NCI-H2171 treated with DMSO at 0.1 percent for 48 hours (cell line): ENCODE measurements at places on chromosomes 11 and 22.

GRCh38 chr11:127815331-127815730 lies 772.0 kb downstream of the ETS1 start:
- DNase-seq = no peak

GRCh38 chr22:36399472-36399778 lies 11.7 kb upstream of the MYH9 start:
- no peak for DNase-seq

DNA sequence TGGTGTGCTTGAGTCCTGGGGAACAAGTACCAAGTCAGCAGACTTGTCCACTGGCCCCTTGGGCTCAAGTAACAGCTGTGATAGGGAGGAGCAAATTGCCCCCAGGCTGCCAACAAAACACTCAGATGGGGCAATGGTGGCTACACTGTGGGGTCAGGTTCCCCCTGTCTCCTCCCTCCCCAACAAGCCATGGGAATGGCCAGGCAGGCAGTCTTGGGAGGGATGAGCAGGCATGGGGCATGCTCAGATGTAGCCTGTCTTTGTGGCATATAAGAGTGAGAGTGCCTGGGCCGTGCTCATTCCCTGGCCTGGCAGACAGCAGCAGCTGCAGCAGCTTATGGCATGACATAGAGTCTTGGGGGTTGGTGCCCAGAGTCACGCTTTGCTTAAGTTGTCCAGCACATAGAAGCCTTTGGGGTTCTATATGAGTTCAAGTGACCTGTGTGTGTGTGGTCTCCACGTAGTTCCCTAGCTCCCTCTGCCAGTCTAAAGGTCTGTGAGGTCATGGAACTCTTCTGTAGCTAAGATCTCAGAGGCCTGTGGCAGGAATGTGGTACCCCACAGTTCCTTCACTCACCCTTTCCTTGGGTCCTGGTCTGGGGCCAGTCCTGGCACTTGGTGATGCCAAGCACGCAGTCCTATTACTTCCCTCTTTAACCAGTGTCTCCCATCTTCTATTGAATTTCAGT lies 44.7 kb downstream of the BIRC2 start:
- no peak for DNase-seq

DNA sequence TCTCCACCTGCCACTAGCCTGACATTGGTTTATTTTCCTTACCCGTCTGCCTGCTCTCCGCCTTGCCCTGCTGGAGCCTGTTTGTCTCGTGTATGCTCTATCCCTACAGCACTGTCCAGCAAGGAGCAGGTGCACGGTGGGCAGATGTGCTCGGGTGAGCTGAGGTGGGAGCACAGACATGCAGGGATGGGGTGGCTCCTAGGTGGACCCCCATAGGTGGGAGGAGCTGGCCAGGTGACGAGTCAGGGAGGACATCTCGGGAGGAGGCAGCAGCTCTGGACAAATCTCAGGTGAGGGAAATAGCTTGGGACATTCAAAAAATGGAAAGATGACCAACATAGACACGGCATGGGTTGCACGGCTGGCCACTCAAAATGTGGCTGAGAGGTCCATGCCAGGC lies 89.2 kb upstream of the SHANK2 start:
- DNase-seq = no peak

- no peak for DNase-seq
Observed at GRCh38 chr11:123616505-123617198, 37.8 kb downstream of the SCN3B start.

DNA sequence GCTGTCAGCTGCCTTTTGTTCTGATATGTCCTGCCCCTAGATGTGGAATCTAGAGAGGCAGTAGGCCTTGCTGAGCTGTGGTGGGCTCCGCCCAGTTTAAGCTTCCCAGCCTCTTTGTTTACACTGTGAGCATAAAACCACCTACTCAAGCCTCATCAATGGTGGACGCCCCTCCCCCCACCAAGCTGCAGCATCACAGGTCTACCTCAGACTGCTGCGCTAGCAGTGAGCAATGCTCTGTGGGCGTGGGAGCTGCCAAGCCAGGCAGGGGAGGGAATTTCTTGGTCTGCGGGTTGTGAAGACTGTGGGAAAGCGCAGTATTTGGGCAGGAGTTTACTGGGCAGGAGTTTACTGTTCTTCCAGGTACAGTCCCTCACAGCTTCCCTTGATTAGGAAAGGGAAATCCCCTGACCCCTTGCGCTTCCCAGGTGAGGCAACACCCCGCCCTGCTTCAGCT lies 98.5 kb downstream of the SMCO4 start:
- no peak for DNase-seq

- no peak for DNase-seq
Observed at GRCh38 chr11:114026355-114026754, 33.2 kb upstream of the ZBTB16 start.

GRCh38 chr11:132278801-132279574 lies 908.6 kb downstream of the NTM start:
- DNase-seq = no peak

GRCh38 chr11:12125609-12126149 lies 15.3 kb downstream of the MICAL2 start:
- DNase-seq = no peak

GRCh38 chr11:12434325-12434654 lies 56.9 kb downstream of the PARVA start:
- no peak for DNase-seq

DNA sequence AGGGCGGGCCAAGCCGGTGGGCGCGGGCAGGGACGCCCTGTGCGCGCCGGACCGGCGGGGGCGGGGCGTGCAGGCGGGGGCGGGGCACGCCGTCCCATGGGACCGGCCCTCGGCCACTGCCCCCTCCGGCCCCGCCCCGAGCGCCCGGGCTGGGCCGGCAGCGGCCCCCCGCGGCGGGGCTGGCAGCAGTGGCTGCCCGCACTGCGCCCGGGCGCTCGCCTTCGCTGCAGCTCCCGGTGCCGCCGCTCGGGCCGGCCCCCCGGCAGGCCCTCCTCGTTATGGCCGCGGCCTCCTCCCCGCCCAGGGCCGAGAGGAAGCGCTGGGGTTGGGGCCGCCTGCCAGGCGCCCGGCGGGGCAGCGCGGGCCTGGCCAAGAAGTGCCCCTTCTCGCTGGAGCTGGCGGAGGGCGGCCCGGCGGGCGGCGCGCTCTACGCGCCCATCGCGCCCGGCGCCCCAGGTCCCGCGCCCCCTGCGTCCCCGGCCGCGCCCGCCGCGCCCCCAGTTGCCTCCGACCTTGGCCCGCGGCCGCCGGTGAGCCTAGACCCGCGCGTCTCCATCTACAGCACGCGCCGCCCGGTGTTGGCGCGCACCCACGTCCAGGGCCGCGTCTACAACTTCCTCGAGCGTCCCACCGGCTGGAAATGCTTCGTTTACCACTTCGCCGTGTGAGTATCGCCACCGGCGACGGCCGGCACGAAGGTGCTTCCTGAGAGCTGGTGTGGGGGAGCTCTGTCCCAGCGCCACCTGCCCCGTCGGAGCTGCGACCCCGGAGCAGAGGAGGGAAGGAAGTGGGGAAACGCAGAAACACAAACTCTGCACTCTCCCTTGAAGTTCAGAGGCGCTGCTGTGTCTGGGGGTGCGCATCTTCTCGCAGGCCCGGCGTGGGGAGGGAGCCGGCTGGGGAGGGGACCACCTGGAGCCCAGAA lies at the start of gene KCNQ1:
Gene KCNQ1 (plus strand): TSS at position 188 of the 925 bp plus-strand sequence. CDS start 91 bp downstream, at position 279.
- DNase-seq = no peak

GRCh38 chr22:19891317-19892256 lies 36.9 kb upstream of the GNB1L start:
- peak; percentile 86 for DNase-seq

DNA sequence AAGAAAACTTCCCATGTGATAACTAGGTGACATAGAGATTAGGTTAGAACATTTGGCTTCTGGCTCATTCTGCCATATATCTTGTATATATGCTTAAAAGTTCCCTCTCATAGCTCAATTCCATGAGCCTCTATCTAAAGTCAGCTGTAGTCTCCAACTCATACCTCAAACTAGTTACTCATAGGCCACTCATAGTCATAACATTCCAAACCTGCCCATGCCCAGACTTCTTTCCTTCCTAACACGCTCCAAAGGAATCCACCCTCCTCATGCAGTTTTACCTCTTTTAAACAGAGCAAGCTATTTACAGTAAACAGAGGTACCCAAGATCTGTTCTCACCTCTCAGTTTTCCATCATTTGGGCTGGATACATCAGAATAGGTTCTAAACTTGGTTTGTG lies 39.4 kb downstream of the GLYATL2 start:
- DNase-seq = no peak

DNA sequence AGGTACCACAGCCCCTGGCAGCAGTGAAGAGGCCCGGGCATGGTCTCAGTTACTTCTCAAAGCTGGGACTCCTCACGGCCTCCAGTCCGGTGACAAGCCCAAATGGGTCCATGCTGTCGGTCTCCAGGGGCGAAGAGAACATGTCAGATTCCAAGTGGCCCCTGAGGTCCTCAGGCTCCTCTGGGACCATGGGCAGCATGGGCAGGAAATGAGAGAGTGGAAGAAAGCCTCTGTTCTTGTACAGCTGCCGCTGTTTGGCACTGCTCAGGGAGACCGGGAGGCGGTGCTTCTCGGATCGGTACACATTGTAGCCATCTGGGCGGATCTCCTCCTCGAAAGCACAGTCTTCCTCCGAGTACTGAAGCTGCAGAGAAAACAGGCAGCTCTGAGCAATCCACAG lies 4.6 kb downstream of the FGF19 start:
- DNase-seq = peak; percentile 88

- no peak for DNase-seq
Observed at GRCh38 chr11:112541140-112542046, 280.7 kb upstream of the PLET1 start.

DNA sequence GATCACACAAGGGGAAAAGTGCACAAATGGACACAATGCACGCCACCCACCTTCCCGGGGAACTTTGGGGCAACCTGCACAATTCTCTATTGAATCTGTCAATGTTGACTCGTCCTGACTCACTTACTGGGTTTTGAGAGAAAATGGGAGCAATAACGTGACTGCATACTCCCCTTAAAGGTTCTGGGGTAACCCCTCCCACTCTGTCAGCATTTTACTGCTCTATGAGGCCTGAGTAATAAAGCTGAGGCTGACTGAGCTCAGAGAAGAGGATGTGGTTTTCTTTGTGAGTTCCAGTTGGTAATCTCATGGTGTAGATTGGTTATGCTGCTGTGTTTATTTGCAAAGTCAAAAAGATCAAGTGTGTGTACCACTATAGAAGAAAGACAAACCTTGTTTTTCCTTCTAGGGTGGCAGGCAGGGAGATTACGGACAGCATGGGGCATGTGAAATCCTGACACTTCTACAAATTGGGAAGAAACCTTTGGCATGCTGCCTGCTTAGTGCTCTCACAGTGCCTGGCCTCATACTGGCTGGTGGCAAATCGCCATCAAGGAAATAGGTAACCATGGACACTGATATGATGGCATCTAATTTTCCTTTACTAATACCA lies 16.1 kb upstream of the APOA1 start:
- no peak for DNase-seq

- peak; percentile 70 for DNase-seq
Observed at GRCh38 chr22:30920407-30920806, 48.2 kb downstream of the MORC2 start.

DNA sequence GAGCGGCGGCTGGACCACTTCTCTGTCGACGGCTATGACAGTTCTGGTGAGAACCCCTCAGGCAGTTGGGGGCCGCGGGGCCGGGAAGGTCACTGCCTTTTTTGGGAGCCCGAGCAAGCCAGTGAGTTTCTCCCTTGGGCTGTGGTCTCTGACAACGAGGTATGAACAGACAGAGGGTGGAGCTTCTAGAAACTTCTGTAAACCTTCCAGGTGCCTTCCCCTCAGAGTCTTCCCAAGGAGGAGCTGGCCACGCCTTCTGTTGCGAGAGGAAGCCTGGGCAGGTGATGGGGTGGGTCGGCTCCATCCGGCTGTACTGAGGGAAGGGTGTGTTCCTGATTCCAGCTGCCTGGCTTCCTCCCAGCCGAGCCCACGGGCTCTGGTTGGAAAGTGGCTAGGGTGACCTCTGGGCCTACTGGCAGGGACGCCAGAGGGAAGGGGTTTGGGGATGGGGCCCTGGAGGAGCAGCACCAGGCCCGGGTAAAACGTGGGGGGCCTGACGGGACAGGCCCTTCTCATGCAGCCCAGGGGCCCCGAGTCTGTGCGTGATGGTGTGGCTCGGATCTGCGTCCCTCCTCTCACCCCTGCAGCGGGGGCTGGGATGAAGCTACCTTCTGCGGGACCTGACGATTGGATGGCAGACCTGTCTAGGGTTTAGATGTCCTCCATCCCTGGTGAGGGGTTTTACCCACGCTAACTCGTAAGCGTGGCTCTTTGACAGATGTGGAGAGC lies 110.8 kb downstream of the KCNQ1OT1 start:
- DNase-seq = no peak

DNA sequence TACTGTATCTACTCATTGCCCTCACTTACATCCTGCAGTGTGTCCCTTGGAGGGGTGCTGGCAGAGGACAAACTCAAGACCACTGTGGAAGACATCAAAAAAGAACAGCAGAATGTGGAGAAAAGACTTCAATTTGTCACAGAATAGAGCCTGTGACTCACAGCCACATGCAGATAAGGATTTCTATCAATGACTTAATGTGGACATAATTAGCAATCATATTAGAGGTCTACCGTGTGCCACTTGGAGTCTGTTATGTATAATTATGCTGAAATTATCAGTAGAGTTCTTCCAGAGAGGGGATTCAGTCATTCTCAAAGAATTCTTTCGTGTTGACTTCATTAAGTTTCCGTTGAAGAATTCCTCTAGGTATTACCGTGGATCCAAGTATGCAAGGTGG lies 473.5 kb downstream of the MIAT start:
- no peak for DNase-seq

DNA sequence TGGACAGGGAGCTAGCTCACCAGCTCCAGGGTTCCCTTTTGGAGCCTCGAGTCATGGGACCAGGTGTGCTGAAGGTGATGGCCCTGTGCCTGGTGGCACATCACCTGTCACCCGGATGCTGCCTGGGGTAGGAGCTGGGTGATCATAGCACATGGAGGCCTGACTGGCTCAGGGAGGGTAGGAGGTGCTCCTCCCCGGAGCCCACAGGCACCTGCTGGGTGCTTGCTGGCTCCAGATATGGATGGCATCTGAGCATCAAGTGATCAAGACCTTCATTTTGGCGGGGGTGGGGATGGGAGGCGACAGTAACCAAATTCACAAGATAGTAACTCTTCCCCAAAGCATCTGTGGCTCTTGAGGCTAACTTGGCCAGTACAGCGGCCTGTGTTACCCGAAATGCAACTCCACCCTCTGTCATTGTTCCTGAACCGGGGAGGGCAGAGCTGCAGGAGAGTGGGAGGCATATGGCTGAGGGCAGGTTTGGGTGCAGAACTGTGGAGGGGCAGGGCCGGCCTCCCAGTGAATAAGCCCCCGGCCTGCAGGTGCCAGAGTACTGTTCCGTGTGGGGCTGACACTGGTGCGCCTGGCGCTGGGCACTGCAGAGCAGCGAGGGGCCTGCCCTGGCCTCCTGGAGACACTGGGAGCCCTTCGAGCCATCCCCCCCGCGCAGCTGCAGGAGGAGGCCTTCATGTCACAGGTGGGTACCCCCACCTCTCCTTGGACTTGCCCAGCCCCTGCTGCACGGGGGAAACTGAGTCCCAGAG lies 4.7 kb downstream of the TBC1D10C start:
- DNase-seq = no peak
